ENCODE measurements at places on chromosomes 7 and 10. TPM values are rescaled to one million over a fixed set of nuclear protein-coding genes. Genes with fewer than 3 reads are reported as not detected.

CPSF4 gene
- 59.2 TPM for total RNA-seq

GBX1 gene
- not detected for total RNA-seq

CPA4 gene
- total RNA-seq, result not detected

TAS2R4 gene
- 16.6 TPM for total RNA-seq

CNPY1 gene
- total RNA-seq, result not detected

LEP gene
- total RNA-seq, result not detected

MSMB gene
- not detected for total RNA-seq

ACTA2 gene
- 4.7 TPM for total RNA-seq

PROSER2 gene
- total RNA-seq, result 0.31 TPM

TET1 gene
- total RNA-seq, result 41.3 TPM

FKBP6 gene
- not detected for total RNA-seq

MYL10 gene
- total RNA-seq, result not detected

KCNH2 gene
- 17.2 TPM for total RNA-seq

SPAM1 gene
- not detected for total RNA-seq

NAT16 gene
- total RNA-seq, result 3.4 TPM

PCGF5 gene
- 26.3 TPM for total RNA-seq

CDH23 gene
- 7.2 TPM for total RNA-seq

C10orf105 gene
- 0.31 TPM for total RNA-seq

MLXIPL gene
- under 0.01 TPM for total RNA-seq

COL26A1 gene
- 9.7 TPM for total RNA-seq

Data from parietal lobe (tissue), 2 donors.